ENCODE measurements at places on chromosomes 4 and X. TPM values are rescaled to one million over a fixed set of nuclear protein-coding genes. Genes with fewer than 3 reads are reported as not detected.

- H3K27ac ChIP-seq: no peak overlapping the region
- H3K4me1 ChIP-seq: no peaks in the 10 kb centered on the region
- H3K27me3 ChIP-seq: no peaks in the 10 kb centered on the region
- no peak for DNase-seq
Observed at GRCh38 chrX:112391313-112391712, 288.4 kb downstream of the LHFPL1 start.

- no peaks in the 10 kb centered on the region for H3K4me1 ChIP-seq
- no peak overlapping the region for H3K4me3 ChIP-seq
- H3K27ac ChIP-seq: no peak overlapping the region
Observed at GRCh38 chr4:85399270-85399669, 75.7 kb upstream of the ARHGAP24 start.

DNA sequence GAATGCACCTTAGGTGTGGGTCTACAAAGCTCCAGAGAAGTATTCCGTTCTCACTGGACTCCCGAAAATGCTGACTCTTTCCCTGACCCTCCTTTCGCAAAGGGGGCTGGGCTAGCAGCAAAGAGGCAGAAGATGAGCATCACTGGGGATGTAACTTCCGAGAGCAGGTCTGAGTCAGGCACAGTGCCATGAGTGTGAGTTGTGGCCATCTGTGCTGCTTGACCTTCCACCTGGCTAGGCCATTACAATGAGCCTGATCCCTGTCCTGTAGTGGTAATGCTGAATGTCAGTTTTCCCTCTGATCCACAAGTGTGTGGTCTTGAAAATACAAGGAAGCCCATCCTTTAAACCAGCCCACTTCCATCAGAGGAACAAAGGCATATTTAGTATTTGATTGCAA, 479.4 kb downstream of the AFF2 start:
- H3K27ac ChIP-seq: no peak overlapping the region
- DNase-seq: no peak
- H3K27me3 ChIP-seq: no peaks in the 10 kb centered on the region
- no peaks in the 10 kb centered on the region for H3K36me3 ChIP-seq
- no peaks in the 10 kb centered on the region for H3K4me1 ChIP-seq
- H3K4me3 ChIP-seq: no peak overlapping the region

DNA sequence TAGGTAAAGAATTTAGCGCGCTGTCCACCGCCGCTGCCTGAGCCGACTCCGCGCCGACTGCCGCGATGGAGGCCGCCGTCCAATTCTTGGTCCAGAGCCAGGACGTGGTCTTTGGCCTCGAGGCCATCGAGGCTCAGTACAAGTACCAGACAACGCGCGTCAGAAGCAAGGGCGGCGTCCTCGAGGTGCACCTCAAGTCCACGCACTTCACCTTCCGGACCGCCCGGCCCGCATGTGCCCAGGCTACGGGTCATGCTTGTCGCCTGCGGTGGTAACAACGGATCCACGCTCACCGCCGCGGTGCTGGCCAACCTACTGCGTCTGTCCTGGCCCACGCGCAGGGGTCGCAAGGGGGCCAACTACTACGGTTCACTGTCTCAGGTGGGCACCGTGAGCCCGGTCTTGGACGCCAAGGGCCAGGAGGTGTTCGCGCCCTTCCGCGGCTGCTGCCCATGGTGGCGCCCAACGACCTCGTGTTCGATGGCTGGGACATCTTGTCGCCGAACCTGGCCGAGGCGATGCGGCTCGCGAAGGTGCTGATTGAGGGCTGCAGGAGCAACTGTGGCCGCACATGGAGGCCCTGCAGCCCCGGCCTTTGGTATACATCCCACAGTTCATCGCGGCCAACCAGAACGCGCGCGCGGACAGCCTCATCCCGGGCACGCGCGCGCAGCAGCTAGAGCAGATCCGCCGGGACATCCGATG, 128.0 kb downstream of the ANAPC4 start:
- H3K4me1 ChIP-seq: no peaks in the 10 kb centered on the region
- no peaks in the 10 kb centered on the region for H3K27me3 ChIP-seq
- H3K4me3 ChIP-seq: no peak overlapping the region
- no peak overlapping the region for H3K27ac ChIP-seq

GPRASP1 gene
- 8.6 TPM for total RNA-seq

ARAP2 gene
- 57.5 TPM for total RNA-seq

DNA sequence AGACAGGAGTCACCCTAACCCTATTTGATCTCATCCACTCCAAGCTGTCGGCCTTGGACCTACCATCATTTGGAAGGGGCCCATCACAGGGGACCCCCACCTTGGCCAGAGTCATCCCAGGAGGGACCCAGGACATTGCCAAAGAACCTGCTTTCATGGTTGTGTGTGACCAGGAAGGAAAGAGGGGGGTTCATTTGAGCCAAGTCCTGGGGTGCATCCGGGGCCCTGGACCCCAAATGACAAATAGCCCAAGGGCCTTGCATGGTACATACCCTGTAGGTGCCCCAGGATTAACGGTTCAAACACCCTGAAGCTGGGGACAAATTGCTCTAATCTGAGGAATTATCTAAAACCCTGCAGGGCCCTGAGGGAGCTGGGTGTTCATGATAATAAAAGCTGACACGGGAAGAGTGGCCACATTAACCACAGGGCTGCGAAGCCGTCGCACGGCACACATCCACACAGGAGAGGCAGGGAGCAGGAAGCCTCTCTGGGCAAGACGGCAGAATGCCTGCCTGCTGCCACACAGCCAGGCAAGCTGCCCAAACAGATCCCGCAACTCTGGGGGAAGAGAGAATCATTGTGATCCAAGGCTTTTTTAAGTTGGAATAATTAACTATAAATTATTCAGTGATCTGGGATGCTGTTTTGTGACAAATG, 28.2 kb upstream of the PPP2R2C start:
- DNase-seq: no peak
- H3K36me3 ChIP-seq: no peaks in the 10 kb centered on the region
- H3K27me3 ChIP-seq: no peaks in the 10 kb centered on the region
- H3K4me1 ChIP-seq: no peaks in the 10 kb centered on the region
- H3K27ac ChIP-seq: no peak overlapping the region
- no peak overlapping the region for H3K4me3 ChIP-seq

CYBB gene
- total RNA-seq: 21.7 TPM

DNA sequence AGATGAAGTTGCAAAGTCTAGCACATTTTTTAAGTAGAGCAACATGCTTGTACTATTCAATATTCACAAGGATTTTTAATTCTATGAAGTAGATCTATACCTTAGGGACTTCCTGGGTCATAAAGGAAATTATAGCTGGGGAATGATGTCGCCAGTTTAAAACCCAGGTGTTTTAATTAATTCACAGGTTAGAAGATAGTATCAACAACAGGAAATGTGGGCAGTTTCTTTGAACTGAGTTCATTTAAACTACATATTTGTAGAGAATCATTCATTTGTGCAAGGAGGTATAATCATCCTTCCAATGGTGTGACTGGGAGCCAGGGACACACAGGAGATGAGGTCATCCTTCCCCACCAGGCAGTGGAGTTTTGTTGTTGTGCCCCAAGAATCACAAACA, 181.3 kb upstream of the KLF3 start:
- no peaks in the 10 kb centered on the region for H3K36me3 ChIP-seq
- DNase-seq: no peak
- H3K4me1 ChIP-seq: no peaks in the 10 kb centered on the region
- H3K27ac ChIP-seq: no peak overlapping the region
- no peaks in the 10 kb centered on the region for H3K27me3 ChIP-seq

PRDM8 gene
- total RNA-seq: 4.4 TPM

DNA sequence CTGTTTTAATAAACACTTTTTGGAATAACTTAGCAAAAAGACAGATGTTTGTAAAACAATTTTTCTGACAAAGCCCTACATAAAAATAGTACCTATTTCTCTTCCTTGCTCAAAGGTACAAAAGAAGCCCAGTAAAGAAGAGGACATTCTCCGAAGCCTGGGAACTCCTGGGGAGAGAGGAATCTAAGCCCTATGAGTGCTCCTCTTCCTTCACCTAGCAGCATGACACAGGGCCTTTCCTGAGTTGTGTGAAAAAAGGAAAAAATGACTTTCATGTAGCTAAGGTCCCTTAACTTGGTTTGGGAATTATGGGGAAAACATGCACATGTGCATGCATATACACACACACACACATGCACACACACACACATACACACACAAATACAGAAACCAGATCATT, 586.9 kb downstream of the TMA16 start:
- H3K27me3 ChIP-seq: no peaks in the 10 kb centered on the region
- no peak overlapping the region for H3K27ac ChIP-seq
- no peak for DNase-seq
- H3K36me3 ChIP-seq: no peaks in the 10 kb centered on the region
